GM19239 (cell line): ENCODE measurements at places on chromosomes 12 and 14.
A peak's percentile ranks its signal among the peaks of the same experiment; 100 is the strongest.

DNA sequence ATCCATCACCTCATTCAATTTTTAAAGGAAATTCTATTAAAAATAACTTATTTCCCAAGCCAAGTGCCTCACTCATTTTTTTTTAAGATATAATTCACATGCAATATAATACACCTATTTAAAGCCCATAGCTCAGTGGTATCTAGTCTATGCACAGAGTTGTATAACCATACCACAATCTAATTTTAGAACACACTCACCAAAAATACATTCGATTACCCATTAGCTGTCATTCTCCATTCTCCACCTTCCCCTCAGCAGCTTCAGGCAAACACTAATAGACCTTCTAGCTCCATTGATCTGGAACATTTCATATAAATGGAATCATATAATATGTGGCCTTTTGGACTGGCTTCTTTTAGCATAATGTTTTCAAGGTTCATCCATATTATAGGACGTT lies 49.5 kb downstream of the CLMN start:
- DNase-seq = no peak

DNA sequence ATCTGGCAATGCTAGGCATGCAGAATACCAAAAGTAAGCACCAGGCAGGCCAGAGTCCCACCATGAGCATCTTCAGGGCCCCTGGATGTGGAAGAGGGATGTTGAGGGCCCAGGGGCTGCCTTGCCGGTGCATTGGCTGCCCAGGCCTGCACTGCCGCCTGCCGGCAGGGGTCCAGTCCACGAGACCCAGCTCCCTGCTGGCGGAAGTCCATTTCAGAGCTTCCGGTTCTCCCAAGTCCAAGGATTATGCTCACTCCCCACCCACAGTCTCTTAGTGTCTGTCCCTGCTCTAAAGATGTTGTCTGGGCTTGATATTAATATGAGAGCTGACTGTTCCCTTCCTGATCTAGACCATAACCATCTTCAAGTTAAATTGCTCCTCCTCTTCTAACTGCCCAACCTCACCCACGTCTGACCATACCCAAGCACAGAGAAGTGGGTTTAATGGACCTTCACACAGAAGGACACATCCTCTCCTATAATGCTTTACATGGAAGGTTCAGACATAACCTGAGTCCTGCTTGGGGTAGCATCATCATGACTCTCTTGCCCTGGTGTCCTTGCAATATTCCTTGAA lies 117.4 kb downstream of the DAD1 start:
- no peak for DNase-seq

GRCh38 chr14:59687663-59688062 lies 111.1 kb upstream of the CCDC175 start:
- DNase-seq = no peak

GRCh38 chr14:59464486-59465315 lies 479 bp downstream of the GPR135 start:
- peak; percentile 62 for DNase-seq

DNA sequence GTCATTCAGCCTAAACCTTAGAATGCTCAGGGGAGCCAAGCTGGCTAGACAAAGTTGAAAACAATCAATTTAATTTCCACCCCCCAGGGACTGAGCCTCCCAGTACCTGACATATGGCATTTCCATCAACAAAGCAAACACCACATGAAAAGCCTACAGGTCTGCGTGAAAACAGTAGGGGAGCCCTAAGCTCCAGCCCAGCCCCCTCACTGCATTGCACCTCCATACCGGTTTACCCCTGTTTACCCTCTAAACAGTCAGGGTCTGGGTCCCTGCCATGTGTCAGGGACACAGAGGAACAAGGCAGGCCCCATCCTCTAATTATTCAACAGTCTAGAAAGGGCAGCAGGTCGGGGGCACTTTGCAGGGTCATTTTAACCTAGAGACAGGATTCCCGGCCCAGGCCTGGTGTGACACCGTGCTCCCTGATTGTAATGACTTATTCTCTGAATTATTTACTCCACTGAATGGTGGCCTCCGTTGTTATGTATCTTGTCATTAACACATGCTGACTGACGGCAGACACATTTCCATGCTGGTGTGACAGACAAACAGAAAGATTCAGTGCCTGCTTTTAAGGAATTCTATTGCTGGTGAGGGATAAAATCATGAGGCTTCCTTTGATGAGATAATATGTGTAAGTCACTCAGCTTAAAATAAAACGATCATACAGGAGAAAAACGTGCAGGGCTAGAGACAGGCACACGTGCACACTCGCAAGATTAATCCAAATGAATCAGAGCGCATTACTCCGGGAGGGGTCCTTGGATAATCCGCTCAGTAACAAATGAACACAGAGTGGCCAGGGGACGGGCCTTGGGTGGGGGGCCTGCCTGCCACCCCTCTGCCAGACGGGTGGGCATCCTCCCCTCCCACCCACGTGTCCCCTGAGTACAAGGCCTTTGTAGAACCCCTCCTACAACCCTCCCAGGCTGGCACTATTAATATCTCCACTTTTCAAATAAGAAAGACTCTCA lies 23.2 kb downstream of the CCDC88C start:
- no peak for DNase-seq

DNA sequence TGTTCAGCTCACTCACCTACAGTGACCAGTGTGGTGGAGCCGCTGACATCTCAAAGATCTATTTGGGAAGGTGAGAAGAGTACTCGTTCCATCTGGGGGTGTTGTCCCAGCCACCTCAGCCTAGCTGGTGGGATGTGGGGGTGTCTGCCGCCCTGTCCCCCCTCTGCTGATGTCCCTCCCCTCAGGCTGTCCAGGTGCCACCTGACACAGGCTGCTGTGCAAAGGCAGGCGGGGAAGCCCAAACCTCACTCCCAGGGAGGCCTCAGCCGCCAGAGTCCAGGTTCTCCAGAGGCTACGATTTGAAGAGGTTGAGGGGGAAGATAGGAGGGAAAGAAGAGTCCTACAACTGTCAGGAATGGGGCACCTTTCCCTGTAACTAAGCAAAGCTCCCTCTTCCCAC lies 51.3 kb upstream of the FKBP4 start:
- DNase-seq = no peak

DNA sequence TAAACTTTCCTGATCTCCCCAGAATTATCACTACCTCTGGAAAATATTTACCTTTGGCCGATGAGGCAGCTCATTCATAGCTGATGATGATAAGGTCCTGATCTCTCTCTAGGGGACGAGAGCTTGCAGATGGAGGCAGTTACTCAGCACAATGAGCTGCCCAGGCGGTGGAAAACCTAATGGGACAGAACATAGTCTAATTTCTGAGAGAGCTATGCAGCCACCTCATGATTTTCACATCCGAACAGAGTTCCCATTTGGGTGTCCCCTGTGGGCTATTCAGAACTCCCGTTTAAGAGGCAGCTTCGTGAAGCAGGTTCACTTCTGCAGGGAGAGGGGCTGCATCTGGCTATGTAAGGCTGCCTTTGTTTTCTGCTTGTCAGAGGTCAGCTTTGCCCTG lies 724.6 kb upstream of the TMEM132C start:
- no peak for DNase-seq

DNA sequence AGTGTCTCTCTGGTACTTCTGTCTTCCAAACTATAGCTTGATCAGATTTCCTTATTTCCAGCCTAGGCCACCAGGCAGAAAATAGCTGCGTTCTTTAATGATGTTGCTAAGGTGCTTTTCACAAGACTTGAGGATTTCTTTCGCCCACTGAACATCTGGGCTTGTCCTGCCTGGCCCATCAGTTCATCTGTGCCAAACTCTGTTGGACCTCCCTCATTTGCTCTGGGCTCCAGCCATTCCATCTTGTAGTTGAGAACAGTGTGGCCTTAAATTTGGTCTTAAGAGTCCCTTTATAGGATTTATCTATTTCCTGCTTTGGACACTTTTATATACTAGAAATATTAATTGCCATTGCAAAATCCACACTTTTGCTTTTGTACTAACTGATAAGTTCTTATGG lies 109.6 kb downstream of the TTLL5 start:
- DNase-seq = no peak

GRCh38 chr12:2453076-2453760 lies 341.6 kb upstream of the FKBP4 start:
- no peak for DNase-seq

GRCh38 chr14:66076176-66076575 lies 410.0 kb upstream of the CCDC196 start:
- no peak for DNase-seq

GRCh38 chr14:102440392-102440791 lies 69.2 kb downstream of the ANKRD9 start:
- no peak for DNase-seq

- no peak for DNase-seq
These were observed 3.2 kb upstream of the GNB3 start for GRCh38 chr12:6837370-6838060.

GRCh38 chr14:85040046-85040685 lies 489.8 kb upstream of the FLRT2 start:
- no peak for DNase-seq

- DNase-seq = no peak
These were observed 9.3 kb downstream of the KRAS start for GRCh38 chr12:25241167-25242020.

DNA sequence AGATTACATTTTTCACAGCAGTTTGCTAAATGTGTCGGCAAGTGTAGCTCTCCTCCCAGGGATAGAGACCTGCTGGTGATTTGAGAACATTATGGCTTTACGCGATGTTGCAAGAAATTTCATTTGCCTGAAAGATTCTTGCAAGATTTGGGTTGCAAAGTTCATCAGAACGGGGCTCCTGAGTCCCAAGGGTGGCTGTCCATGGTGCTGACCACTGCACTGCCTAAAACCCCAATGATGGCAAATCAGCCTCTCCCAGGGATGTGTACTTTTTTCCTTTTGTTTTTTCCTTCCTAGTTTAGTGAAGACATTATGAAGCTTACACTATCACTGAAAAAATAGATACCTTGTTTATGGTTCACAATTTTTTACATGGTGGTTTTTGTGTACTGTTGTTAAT lies 85.4 kb downstream of the WSCD2 start:
- peak; percentile 28 for DNase-seq

DNA sequence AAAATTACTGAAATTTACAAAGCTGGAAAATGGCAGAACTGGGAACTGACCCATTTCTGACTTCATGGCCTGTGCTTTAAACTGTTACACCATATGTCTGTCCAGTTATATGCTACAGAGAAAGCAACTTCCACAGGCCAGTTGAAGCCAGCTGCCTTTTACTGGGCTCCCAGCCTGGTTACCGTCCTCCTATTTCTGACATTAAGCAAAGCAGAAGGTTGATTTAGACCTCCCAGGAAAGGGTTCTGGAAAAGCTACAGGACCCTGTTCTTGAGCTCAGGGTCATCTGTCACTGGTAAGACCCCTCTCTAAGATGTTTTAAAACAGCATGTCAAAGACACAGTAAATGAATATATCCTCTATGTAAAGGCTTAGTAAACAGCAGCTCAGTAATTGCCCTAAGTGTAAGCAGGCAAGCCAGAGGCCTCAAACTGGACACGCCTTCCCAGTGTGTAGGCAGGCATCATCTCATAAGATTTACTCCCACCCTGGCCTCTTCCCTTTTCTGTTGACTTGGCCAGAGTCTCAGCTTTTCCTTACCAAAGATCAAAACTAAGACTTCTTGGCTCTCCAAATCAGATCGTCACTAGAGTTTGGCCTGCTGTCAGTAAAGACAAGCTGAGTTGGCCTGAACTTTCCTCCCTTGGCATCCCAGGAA lies 55.4 kb upstream of the RNU6-8 start:
- no peak for DNase-seq

- DNase-seq = no peak
These were observed 1053.6 kb downstream of the SLC6A15 start for GRCh38 chr12:83859021-83859420.

- no peak for DNase-seq
These were observed 52.5 kb downstream of the FGD4 start for GRCh38 chr12:32451816-32452215.

DNA sequence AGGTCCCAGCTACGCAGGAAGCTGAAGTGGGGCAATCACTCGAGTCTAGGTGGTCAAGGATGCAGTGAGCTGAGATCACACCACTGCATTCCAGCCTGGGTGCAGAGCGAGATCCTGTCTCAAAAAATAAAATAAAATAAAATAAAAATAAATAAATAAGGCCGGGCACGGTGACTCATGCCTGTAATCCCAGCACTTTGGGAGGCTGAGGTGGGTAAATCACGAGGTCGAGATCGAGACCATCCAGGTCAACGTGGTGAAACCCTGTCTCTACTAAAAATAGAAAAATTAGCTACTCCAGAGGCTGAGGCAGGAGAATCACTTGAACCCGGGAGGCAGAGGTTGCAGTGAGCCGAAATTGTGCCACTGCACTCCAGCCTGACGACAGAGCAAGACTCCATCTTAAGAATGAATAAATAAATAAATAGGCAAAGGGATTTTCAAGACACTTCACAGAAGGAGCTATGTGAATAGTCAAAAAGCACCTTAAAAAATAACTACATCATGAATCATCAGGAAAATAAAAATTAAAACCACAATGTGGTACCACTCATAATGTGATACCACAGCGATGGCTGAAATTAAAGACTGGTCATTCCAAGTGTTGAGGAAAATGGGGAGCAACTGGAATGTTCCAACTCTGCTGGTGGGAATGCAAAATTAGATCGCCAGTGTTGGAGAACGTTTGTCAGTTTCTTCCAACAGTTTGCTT lies 92.9 kb upstream of the TBX3 start:
- DNase-seq = no peak

- no peak for DNase-seq
These were observed 65.9 kb downstream of the RERG start for GRCh38 chr12:15155271-15155670.

GRCh38 chr14:96176811-96177211 lies 27.8 kb upstream of the BDKRB2 start:
- no peak for DNase-seq

DNA sequence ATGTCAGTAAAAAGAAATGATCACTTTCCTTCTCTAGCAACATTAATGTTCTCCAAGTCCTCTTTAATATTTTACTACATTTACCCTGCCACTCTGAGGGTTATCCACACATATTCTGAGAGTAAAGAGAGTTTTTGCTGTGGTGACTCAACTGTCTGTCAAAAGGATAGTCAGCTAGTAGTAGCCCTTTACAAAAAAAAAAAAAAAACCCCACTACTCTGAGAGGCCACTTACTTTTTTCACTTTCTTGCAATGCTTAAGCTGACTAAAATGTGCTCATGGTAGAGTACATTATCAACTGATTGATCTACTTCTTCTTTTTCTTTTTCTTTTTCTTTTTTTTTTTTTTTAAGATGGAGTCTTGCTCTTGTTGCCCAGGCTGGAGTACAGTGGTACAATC lies 27.6 kb upstream of the PPM1A start:
- no peak for DNase-seq
